ENCODE measurements at places on chromosomes 4 and X. TPM values are rescaled to one million over a fixed set of nuclear protein-coding genes. Genes with fewer than 3 reads are reported as not detected.
A peak's percentile ranks its signal among the peaks of the same experiment; 100 is the strongest.

GRCh38 chr4:8365951-8366350 is 74.6 kb downstream of the ACOX3 start:
- H3K27ac ChIP-seq: no peak overlapping the region
- H3K4me3 ChIP-seq: no peak overlapping the region
- H3K4me1 ChIP-seq: no peaks in the 10 kb centered on the region

DNA sequence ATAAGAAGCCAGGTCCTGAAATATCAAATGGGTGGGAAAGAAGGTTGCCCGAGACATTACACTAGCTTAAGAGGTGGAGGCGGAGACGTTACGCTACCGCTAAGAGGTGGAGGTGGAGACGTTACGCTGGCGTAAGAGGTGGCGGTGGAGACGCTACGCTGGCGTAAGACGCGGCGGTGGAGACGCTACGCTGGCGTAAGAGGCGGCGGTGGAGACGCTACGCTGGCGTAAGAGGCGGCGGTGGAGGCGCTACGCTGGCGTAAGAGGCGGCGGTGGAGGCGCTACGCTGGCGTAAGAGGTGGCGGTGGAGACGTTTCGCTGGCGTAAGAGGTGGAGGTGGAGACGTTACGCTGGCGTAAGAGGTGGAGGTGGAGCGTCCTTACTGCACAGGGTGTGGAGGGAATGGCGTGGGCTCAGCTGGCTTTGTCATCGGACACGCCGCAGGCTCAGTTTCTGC is 12.8 kb downstream of the CYP4V2 start:
- DNase-seq: peak; percentile 69
- H3K27me3 ChIP-seq: no peaks in the 10 kb centered on the region
- no peaks in the 10 kb centered on the region for H3K36me3 ChIP-seq
- peak overlapping the region; percentile 0 for H3K4me3 ChIP-seq

SPIN3 gene
- 7.2 TPM for polyA plus RNA-seq

DNA sequence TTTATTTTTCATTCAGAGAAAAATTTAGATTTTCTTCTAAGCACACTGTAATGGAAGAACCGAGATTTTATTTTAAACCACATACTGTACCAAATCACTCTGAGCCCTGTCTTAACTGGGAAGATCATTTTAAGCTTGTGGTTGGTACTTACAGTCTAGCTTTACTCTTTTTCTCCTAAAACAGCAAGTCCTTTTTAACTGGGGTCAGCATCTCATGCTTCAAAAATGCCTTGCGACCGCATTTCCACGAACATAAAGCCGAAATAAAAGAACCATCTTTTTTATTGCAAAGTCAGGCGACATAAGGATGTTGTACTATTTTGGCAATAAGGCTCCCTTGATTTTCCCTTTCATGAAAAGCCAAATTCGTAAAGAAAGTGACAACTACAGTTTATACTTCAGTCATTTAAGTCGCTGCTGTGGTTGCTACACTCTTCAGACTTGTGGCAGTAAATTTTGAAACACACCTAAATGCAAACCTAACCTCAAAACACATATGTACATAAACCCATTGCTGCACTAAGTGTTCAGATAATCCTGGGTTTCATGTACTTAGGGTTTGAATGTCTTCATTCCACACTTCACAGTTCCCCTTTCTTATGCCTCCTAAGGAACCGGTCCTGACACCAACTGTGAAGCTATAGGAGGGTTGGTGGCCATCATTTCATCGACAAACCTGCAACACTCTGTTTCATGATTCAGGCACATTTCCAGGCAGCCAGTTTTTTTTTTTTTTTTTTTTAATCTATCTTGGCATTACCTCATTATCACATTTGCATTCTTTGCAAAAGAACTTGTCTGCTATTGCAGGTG is 3.0 kb downstream of the STOX2 start:
- H3K4me1 ChIP-seq: peaks cover 4% of the 10 kb centered on the region
- no peaks in the 10 kb centered on the region for H3K36me3 ChIP-seq
- no peak overlapping the region for H3K4me3 ChIP-seq

DNA sequence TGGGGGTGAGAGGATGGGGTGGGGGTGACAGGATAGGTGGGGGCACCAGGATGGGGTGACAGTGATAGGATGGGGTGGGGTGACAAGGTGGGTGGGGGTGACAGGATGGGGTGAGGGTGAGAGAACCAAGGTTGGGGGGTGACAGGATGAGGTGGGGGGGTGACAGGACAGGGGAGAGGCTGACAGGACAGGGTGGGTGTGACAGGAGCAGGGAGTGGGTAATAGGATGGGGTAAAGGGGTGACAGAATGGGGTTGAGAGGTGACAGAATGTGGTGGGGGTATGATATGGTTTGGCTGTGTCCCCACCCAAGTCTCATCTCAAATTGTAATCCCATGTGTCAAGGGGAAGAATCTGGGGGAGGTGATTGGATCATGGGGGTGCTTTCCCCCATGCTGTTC is 26.0 kb downstream of the RNF212 start:
- H3K27me3 ChIP-seq: no peaks in the 10 kb centered on the region
- H3K36me3 ChIP-seq: no peaks in the 10 kb centered on the region
- DNase-seq: no peak
- H3K27ac ChIP-seq: no peak overlapping the region

CHRDL1 gene
- 40.5 TPM for polyA plus RNA-seq

DNA sequence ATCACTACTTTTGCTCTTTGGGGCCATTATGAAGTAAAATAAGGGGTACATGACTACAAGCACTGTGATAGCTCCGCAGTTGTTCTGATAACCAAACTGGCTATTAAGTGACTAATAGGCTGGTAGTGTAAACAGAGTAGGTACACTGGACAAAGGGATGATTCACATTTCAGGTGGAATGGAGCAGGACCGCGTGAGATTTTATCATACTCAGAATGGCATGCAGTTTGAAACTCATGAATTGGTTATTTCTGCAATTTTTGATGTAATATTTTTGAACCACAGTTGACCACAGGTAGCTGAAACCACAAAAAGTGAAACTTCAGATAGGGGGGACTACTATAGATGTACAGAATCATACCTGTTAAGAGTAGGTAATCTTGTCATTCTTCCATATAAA is 55.8 kb downstream of the PAK3 start:
- no peaks in the 10 kb centered on the region for H3K4me1 ChIP-seq
- H3K27ac ChIP-seq: no peak overlapping the region
- H3K36me3 ChIP-seq: no peaks in the 10 kb centered on the region
- H3K27me3 ChIP-seq: no peaks in the 10 kb centered on the region
- no peak for DNase-seq

GRCh38 chr4:113419631-113420030 is 341.9 kb downstream of the CAMK2D start:
- no peak overlapping the region for H3K4me3 ChIP-seq
- H3K4me1 ChIP-seq: no peaks in the 10 kb centered on the region
- DNase-seq: no peak
- no peak overlapping the region for H3K27ac ChIP-seq

GRCh38 chr4:73674451-73674919 is 54.2 kb upstream of the RASSF6 start:
- no peaks in the 10 kb centered on the region for H3K36me3 ChIP-seq
- peaks cover 11% of the 10 kb centered on the region for H3K4me1 ChIP-seq
- no peaks in the 10 kb centered on the region for H3K27me3 ChIP-seq
- H3K27ac ChIP-seq: no peak overlapping the region

- H3K36me3 ChIP-seq: no peaks in the 10 kb centered on the region
- H3K27me3 ChIP-seq: no peaks in the 10 kb centered on the region
- no peak overlapping the region for H3K27ac ChIP-seq
- DNase-seq: no peak
- H3K4me1 ChIP-seq: no peaks in the 10 kb centered on the region
Observed at GRCh38 chrX:51484616-51485015, 11.8 kb downstream of the NUDT11 start.

DNA sequence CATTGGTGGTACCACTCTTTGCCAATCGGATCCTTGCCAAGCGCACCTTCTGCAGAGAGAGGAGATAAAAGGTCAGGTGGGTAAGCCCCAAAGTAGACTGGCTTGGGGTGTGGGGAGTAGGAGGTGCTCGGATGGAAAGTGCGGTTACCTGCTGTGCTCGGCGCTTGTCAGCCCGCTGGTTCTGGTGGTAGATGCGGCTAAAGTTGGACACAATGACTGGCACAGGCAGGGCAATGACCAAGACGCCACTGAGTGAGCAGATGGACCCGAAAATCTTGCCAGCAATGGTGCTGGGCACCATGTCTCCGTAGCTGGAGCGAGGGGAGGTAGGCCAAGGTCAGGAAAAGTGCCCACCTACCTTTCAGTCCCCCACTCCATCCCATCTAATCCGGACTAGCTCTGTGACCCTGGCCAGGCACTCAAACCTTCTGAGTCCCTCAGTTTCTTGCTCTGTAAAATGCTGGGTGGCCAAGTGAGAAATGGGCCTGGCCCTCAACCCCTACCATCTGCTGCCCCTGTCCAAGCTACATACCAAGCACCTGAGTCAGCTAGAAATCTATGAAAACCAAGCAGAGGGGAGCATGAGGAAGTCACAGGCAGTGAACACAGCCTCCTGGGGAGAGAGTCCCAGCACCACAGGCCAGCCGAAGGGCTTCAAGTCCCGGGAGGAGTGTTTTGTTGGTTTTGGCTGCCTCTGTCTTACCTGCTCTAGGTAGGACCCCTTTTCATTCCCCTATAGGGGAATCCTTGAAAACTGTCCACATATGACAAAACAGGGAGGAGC is 4.7 kb downstream of the KCND1 start:
- peaks cover 2% of the 10 kb centered on the region for H3K4me1 ChIP-seq
- no peak overlapping the region for H3K27ac ChIP-seq
- no peak for DNase-seq
- no peak overlapping the region for H3K4me3 ChIP-seq

GC gene
- 0.47 TPM for polyA plus RNA-seq

GRCh38 chrX:110282922-110283321 is 35.0 kb downstream of the AMMECR1 start:
- no peak for DNase-seq
- no peaks in the 10 kb centered on the region for H3K27me3 ChIP-seq
- no peaks in the 10 kb centered on the region for H3K4me1 ChIP-seq
- no peaks in the 10 kb centered on the region for H3K36me3 ChIP-seq

GRCh38 chr4:74822603-74823002 is 28.3 kb upstream of the BTC start:
- H3K4me3 ChIP-seq: no peak overlapping the region
- no peaks in the 10 kb centered on the region for H3K27me3 ChIP-seq
- H3K27ac ChIP-seq: no peak overlapping the region
- no peaks in the 10 kb centered on the region for H3K4me1 ChIP-seq
- no peaks in the 10 kb centered on the region for H3K36me3 ChIP-seq

TCEAL6 gene
- polyA plus RNA-seq: 40.3 TPM

ZNF157 gene
- polyA plus RNA-seq: 0.51 TPM

XG gene
- polyA plus RNA-seq: 0.88 TPM

DNA sequence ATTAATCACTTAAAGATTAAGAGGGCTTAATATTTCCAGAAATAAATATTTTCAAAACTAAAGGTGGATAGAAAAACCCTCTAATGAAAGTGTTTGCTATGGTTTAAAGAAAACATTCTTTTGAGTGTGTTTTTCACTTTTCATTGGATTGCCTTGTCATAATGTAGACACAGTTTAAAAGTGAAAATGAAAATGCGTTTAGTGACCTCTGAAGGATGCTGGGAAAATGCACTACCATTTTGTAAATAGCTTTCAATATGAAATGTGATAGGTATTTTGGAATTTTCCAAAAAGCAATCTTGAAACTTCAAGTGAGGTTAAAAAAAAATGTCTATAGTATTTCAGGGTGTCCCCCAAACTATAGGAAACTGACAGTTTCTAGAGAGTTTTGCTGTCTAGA is 642.2 kb downstream of the C4orf33 start:
- no peak for DNase-seq
- H3K27ac ChIP-seq: no peak overlapping the region
- H3K4me1 ChIP-seq: no peaks in the 10 kb centered on the region
- no peak overlapping the region for H3K4me3 ChIP-seq
- H3K36me3 ChIP-seq: no peaks in the 10 kb centered on the region

DNA sequence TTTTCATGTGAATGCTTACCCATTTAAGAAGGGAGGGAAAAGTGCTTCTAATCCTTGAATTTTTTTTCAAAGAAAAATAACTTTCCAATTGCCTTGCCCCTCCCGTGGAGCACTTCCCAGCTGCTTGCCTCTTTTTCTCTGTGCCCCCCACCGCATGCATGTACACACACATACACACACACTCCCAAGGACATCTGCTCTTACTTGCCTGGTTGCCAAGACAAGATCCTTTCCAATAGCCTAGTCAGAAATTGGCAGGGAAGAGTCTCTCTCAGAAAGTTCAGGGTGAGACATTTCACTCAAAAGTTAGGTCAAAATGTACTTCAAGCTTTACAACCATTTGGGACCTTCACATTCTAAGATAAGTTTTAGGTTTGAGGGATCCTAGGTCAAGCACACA is 10.9 kb downstream of the HHIP start:
- no peak overlapping the region for H3K4me3 ChIP-seq
- no peaks in the 10 kb centered on the region for H3K36me3 ChIP-seq
- H3K4me1 ChIP-seq: no peaks in the 10 kb centered on the region
- no peaks in the 10 kb centered on the region for H3K27me3 ChIP-seq

GRCh38 chrX:118660085-118660484 is 67.3 kb upstream of the IL13RA1 start:
- H3K4me1 ChIP-seq: no peaks in the 10 kb centered on the region
- no peaks in the 10 kb centered on the region for H3K36me3 ChIP-seq
- no peaks in the 10 kb centered on the region for H3K27me3 ChIP-seq
- no peak overlapping the region for H3K27ac ChIP-seq

DNA sequence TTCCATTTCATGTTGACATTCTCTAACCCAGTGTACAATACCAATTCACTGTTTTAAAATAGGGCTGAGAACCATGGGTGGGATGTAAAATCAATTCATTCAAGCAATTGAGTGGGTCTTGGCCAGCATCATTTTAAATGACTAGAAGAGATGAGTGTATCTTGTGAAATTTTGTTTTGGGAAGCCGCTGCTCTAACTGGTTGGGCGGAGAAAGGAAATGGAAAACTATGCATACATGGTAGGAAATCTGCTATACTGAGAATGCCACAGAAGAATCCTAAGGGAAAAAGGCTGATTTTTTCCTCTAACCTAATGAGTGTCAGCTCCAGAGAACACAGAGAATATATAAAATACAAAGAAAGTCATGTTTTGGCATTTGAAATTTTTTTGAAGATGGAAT is 54.8 kb upstream of the DCLK2 start:
- no peak for DNase-seq
- H3K4me3 ChIP-seq: no peak overlapping the region
- no peaks in the 10 kb centered on the region for H3K36me3 ChIP-seq
- no peaks in the 10 kb centered on the region for H3K4me1 ChIP-seq
- no peak overlapping the region for H3K27ac ChIP-seq

CYTL1 gene
- 3.1 TPM for polyA plus RNA-seq

GRCh38 chrX:15143825-15144121 is 126.1 kb downstream of the ASB9 start:
- no peak for DNase-seq
- H3K36me3 ChIP-seq: no peaks in the 10 kb centered on the region
- H3K4me3 ChIP-seq: no peak overlapping the region
- H3K4me1 ChIP-seq: no peaks in the 10 kb centered on the region

CFAP97 gene
- polyA plus RNA-seq: 59.7 TPM

C4orf36 gene
- polyA plus RNA-seq: 26.4 TPM

- no peak overlapping the region for H3K27ac ChIP-seq
- no peak for DNase-seq
- no peaks in the 10 kb centered on the region for H3K4me1 ChIP-seq
Observed at GRCh38 chr4:88527787-88528186, 4.2 kb upstream of the PYURF start.

PHKA1 gene
- 3.6 TPM for polyA plus RNA-seq

All from testis (tissue), 5 donors.